ENCODE measurements at places on chromosomes 16 and 17.

DNA sequence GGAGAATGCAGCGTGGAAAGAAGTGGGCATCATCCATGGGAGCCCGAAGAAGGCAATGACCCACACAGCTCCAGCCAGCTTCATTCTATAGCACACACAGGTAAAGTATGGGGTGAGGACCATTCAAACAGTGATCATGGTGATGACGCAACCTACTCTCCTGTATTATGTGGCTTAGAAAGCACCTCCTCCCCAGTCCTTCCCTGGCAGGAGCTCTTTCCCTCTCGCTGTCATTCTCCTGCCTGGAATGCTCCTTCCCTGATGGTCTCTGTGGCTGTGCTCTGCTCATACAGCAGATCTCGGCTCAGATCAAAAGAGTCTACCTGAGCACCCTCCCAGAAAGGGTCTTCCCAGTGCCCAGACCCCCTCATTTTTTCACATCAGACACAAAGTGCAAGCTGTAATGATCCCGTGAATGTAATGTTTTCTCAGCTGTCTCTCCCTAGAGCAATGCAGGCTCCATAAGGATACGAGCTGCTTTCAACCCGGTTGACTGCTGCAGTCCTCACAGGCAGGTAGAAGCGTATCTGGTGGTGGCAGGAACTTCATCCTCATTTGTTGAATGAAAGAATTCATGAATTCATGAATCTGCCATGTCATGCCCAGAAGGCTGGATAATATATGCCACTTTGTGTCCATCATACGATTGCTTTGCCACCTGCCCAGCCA, 248.8 kb downstream of the HS3ST3A1 start:
- no peak for DNase-seq

DNA sequence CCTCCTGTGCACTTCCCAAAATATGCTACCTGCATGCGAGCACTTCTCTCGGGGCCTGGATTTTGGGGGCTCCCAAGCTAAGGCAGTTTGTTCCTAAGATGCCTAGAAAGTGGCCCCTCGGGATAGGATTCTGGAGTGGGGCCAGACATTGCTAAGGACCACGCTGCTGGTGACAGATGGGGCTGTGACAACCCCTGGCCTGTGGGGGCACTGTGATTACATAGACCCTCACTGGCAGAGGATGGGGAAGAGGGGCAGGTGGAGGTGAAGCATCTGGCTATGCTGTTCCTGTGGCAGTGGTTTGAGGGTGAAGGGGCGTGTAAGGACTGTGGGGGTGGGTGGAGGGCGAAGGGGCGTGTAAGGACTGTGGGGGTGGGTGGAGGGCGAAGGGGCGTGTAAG, 128.4 kb downstream of the ENGASE start:
- no peak for DNase-seq

- no peak for DNase-seq
Measured at GRCh38 chr17:16495561-16495960, 3.6 kb upstream of the LRRC75A start.

DNA sequence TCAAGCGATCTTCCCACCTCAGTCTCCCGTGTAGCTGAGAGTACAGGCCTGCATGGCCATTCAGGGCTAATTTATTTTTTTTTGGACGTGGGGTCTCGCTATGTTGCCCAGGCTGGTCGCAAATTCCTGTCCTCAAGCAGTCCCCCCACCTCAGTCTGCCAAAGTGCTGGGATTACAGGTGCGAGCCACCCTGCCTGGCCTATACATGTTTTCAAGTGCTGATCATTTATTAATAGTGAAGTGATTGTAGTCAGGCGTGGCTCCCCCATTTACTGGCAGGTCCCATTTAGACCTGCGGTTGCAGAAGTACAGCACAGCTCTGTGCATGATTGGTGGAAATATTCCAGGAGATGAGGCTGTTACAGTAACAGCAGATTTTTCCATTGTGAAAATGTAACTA, 8.4 kb downstream of the FOXK2 start:
- no peak for DNase-seq

Measured in aorta (tissue), 5 donors.